Effector memory CD4-positive, alpha-beta T cell (primary cell): ENCODE measurements at places on chromosomes 5 and 9.

- H3K27me3 ChIP-seq, result no peaks in the 10 kb centered on the region
- peak overlapping the region; percentile 93 for H3K4me3 ChIP-seq
- DNase-seq, result no peak
- H3K4me1 ChIP-seq, result peaks cover 21% of the 10 kb centered on the region
- H3K27ac ChIP-seq, result peak overlapping the region; percentile 72
- H3K36me3 ChIP-seq, result peaks cover 8% of the 10 kb centered on the region
Observed at GRCh38 chr9:92292338-92293074, 991 bp downstream of the IARS1 start.

- H3K36me3 ChIP-seq, result no peaks in the 10 kb centered on the region
- H3K27ac ChIP-seq, result no peak overlapping the region
- H3K4me3 ChIP-seq, result no peak overlapping the region
- no peaks in the 10 kb centered on the region for H3K27me3 ChIP-seq
- peaks cover 11% of the 10 kb centered on the region for H3K4me1 ChIP-seq
Observed at GRCh38 chr9:7144265-7145046, 386.7 kb downstream of the KDM4C start.

- H3K4me1 ChIP-seq, result no peaks in the 10 kb centered on the region
- no peak overlapping the region for H3K27ac ChIP-seq
- DNase-seq, result no peak
- H3K36me3 ChIP-seq, result no peaks in the 10 kb centered on the region
Observed at GRCh38 chr5:23614422-23614821, 107.0 kb downstream of the PRDM9 start.

GRCh38 chr9:137019891-137020683, 8.0 kb downstream of the ABCA2 start:
- H3K4me3 ChIP-seq, result no peak overlapping the region
- peaks cover 3% of the 10 kb centered on the region for H3K4me1 ChIP-seq
- DNase-seq, result no peak
